Non-pigmented ciliary epithelial cell (primary cell): ENCODE measurements at places on chromosomes 1 and 21.

DNA sequence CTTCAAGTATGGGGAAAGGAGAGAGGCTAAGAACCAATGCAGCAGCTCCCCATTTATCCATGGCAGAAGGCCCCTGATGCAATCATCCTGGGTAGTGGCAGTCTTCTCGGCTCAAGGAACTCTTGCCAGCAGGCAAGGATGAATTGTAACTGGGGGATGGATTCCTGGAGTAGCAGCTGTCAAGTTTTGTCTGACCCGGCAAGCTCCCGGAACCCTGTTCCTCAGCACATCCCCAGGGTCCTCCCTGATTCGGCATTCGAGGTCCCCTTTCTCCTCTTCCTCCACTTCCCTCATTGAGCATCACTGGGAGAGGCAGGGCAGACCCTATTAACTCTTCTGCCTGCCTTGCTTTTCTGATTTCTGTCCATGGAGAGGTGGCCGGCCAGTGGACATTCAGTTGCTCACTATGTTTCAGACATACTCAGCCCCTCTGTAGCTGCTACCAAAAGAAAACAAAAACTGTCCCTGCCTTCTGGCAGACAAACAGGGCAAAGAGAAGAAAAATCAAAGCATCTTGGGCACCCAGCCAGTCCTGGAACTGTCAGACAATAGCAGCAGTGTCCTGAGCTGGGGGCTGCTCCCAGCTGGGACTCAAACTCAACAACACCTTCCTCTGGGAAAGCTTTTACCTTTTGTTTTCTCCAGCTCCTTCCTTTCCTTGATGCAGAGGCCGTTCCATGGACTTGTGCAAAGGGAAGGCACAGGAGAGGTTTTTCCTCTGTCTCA lies 5.6 kb upstream of the PTCH2 start:
- DNase-seq, result no peak

- DNase-seq, result no peak
These were observed 1.5 kb upstream of the RGS1 start for GRCh38 chr1:192574073-192574472.

- no peak for DNase-seq
These were observed 127.5 kb upstream of the ADAMTS5 start for GRCh38 chr21:27094184-27094948.

DNA sequence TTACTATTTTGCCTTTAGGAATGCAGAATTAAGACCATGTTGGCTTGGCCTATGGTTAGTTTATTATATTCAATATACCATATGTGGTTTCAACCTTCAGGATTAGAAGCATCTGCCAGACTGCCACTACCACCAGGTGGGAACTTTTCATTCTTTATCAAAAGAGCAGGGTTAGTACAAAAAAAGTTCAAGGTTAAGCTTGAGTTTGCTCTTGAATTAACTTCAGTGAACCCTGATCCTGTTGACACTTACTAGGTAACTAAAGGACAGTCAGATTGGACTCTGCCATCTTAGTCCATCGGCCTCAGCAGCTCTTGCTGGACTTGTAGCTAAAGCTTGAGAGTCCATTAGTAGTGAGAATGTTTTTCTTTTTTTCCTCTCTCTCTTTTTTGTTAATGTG lies 22.1 kb downstream of the CLIC4 start:
- no peak for DNase-seq

DNA sequence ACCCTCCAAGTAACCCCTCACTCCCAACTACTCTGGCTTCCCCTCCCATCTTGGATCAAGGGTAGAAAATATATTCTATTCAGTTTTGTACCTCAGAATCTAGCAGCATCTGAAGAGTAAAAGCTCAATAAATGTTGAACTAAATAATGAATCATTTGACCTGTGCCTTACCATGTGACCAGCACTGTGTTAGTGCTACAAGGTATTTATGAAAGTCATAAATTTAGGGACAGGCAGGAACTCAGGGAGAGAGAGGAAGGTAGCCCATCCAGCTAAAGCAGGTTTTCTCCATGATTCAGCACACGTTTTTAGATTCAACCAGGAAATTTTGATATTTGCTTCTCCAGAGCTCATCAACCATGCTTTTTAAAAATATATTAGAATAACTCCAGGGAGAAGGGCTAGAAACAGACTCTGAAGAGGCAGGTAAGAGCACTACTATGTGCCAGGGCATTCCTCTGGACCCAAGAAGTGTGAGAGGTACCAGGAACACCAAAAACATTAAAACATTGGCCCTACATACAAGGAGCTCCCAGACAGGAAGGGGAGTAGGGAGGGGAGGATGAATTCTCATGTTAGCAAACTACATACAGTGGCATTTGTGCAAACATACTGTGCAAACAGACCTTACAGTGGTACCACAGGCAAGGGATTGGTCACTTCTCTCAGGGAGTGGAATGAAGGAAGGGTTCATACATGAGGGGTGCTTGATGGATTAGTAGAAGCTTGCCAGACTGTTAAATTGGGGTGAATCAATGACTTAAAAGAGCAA lies 64.3 kb downstream of the FYB2 start:
- DNase-seq, result no peak

DNA sequence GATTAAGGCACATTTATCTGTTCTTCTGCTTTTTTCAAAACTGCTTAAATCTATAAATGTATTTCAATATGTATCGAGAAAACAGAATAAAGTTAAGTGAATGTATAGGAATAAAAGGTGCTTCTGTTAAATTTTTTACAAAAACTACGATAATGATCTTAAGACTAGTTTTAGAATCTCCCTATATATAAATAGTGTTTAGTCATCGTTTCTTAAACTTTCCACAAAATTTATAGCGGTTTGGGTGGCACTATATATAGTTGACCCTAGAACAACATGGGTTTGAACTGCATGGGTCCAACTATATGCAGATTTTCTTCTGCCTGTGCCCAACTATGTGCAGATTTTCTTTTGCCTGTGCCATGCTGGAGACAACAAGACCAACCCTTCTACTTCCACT lies 125.7 kb downstream of the CRB1 start:
- no peak for DNase-seq

DNA sequence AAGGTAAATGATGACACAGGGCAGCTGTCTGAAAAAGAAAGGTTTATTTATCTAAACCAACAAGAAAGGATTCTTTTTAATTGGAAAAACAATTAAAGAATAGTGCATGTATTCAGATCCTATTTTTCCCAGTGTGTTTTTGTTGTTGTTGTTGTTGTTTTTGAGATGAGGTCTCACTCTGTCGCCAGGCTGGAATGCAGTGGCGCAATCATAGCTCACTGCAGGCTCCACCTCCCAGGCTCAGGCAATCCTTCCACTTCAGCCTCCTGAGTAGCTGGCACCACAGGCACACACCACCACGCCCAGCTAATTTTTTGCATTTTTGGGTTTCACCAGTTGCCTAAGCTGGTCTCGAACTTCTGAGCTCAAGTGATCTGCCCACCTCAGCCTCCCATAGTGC lies 22.1 kb downstream of the NEK2 start:
- no peak for DNase-seq

DNA sequence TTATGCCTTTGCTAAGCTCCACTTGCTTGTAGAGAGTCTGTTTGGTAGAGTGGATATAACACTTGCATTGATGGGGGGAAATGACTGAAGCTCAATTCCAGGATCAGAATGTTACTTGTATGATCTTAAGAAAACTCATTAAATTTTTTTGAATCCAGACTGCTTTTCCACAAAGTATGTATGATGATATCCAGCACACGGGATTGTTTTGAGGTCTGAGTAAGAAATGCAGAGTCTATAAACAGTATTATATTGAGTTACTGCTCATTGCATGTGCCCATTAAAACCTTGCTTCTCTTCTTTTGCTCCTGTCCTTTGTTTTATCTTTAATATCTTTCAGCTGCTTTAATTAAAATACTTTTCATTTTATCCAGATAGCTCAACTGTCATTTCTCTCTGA lies 570.4 kb upstream of the ZRANB2 start:
- no peak for DNase-seq

- DNase-seq, result no peak
These were observed 215.1 kb downstream of the ST6GALNAC3 start for GRCh38 chr1:76289692-76290091.

- no peak for DNase-seq
These were observed 77.4 kb downstream of the DIRAS3 start for GRCh38 chr1:67973051-67973450.

- DNase-seq, result no peak
These were observed 7.0 kb upstream of the TRIM45 start for GRCh38 chr1:117128323-117129079.

GRCh38 chr1:213513006-213513405 lies 462.0 kb downstream of the RPS6KC1 start:
- no peak for DNase-seq

GRCh38 chr1:225855503-225856300 lies 26.5 kb downstream of the TMEM63A start:
- no peak for DNase-seq

DNA sequence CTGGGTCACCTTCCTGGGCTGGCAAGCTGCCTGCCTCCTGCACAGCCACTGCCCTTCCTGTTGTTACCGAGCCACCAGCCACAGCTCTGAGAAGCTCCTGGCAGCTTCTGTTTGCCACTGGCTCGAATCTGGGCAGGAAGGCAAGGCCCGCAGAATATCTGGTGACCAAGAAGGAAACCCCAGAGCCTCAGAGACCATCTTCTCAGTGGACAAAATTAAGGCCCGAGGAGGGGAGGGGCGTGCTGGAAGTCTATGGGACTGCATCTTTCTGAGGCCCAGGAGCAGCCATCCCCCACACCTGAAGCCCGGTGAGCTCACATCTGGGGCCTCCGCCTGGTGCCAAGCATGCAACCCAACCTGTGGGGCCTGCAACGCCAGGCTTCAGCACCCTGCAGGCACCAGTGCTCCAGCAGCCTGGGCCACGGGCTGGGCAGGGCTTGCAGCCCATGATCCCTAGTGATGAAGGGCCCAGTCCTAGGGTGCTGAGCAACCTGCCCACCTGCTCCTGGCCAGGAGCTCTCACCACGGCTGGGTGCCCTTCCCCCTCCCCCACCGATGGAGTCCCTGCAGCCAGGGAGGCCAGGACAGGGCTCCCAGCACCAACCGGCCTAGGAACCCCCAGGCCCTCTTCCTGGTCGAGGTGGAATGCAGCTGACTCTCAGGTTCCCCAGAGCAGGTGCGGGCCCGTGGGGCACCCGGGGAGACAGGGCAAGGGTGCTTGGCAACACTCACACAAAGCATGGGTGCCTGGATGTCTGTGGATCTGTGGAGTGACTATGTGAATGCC lies 879 bp downstream of the CPTP start:
- no peak for DNase-seq

GRCh38 chr1:47805018-47805417 lies 192.2 kb downstream of the TRABD2B start:
- no peak for DNase-seq

DNA sequence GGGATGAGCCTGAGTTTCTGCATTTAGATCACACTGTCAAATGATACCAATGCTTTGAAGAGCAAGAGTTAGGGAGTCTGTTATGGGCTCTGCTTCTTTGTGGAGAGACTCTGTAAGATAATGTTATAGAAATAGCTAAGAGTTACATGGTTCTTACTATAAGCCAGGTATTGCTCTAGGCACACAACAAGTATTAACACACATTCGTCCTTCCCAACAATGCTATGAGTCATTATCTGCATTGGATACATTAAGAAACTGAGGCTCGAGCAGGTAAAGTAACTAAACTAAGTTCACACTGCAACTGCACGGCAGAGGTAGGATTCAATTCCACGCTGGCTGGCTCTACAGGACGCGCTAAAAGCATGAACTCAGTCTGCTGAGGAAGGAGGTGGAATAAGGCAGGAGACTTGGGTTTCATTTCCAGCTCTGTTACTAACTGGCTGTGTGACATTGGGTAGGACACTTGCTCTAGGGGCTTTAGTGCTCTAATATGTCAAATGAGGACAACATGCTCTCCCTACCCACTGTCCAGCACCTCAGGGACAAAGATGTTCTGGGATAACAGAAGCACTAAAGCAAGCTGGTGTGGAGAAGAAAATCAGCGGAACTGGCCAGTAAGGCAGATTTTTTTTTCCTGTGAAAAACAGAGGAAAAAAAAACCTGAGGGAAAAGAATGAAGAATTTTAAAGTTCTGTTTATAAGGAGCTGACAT lies 23.7 kb upstream of the IL20 start:
- DNase-seq, result no peak

DNA sequence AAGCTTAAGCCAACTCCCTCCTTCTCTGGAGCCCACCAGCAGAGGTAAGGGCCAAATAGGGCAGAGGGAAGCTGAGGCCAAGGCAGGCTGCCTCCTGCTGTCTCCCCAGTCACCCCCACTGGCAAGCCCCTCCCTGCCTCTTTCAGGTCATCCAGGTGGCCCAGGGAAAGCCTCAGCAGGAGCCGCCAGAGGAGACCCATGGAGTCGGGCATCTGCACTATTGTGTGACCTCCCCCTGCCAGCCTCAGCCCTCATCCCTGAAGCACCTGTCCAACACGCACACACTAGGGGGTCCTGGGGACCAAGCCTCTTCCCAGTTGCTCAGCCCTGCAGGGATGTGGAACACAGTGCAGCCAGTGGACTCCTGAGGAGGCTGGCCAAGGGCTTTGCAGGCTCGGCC lies 5.3 kb upstream of the NAXE start:
- DNase-seq, result no peak

DNA sequence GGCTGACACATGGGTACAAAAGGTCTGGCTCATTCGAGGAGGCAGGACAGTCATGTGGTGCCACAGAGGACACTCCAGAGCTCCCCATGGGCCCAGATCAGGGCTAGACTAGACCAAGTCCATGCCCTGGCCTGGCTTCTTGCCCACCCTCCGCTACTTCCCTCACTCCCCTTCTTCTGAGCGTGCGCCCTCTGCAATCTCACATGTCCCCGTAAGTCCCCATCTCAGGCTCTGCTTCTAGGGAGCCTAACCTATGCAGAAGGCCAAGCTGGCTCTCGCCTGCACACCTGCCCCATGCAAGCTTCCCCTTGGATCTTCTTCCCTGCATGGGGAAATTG lies 553.6 kb downstream of the PTPRU start:
- DNase-seq, result no peak

DNA sequence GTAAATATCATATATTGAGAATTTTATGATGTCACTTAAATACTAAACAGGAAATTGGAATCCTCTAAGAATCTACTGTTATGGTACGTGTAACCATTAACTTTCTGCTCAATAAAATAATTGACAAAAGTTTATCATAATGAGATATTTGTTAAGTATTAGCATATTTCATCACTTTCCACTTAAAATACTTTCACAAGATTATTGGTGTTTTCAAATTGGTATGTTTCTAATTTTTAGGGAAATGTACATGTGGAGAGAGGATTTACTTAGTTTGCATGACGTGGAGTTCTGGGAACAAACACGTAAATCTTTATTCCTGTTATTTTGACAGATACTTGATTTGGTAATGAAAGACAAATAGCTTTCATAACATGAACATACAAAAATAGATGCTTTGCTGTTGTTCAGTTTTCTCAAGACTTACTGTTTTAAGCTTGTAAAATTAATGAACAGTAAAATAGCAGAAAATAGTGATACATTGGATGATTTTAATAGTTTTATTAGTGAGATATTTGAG lies 1.6 kb downstream of the SRSF11 start:
- no peak for DNase-seq

DNA sequence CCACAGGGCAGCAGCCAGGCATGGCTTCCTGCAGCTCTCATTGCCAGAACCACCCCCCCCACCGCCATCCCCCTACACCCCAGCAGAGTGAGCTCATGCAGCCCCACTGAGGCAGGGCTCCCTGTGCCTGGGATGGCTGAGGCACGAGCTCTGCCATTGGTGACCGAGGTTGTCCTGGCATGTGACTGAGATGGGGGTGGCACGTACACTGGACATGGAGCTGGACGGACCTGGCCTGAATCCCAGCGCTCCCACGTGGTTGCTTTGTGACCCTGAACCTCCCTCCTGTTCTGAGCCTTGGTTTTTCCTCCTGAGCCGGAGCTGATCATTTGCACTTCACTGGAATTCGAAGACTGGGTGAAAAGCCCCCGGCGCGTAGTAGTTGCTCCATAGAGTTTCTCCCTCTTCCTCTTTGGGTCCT lies 28.3 kb downstream of the ALPL start:
- no peak for DNase-seq

- DNase-seq, result no peak
These were observed 72.6 kb upstream of the SDC3 start for GRCh38 chr1:30981172-30981571.
